ENCODE measurements at places on chromosomes 11 and 22.

- no peak for DNase-seq
Observed at GRCh38 chr22:49693416-49693815, 134.3 kb downstream of the BRD1 start.

- DNase-seq, result no peak
Observed at GRCh38 chr11:43919852-43920597, 22.4 kb upstream of the C11orf96 start.

GRCh38 chr11:122837528-122838346, 563 bp upstream of the CRTAM start:
- no peak for DNase-seq

- DNase-seq, result no peak
Observed at GRCh38 chr22:39773976-39774539, 119.5 kb downstream of the ENTHD1 start.

DNA sequence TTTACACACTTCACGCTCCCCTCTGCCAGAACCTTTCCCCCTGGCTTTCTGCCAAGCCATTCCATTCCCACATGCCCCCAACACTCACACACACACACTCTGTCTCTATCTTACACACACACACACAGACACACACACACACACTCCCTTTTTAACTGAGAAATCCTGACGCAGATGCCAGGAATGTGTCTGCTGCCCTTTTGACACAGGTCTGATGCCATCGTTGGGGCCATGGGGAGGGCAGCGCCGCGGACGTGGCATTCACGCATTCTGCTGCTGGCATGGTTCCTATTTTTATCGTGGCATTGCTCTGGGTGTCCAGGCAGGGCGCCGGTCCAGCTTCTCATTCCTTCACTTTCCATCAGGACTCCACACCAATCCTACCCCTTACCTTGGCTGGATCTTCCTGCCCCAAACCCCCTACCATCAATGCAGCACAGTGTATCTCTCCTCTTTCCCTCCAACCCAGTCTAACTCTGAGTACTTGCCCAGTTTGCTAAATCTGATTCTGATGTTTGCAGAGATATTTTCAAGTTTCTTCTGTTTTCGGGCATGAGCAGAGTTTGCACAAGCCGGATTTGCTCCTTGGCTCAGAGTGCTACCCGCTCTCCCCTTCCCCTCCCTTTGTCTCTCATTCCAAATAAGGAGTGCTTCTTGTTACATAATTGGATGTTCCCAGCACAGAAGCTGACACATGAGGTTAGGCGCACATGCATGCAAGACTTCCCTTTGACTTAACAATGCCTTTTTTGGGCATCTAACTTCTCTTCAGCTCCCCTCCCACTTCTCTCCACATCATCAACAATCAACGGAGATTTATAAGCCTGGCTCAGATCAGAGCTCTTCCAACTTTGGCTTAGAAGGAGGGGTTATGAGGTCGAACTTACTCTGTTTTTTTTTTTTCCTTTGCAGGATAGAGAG, 18.8 kb downstream of the SNX19 start:
- DNase-seq, result no peak

- DNase-seq, result no peak
Observed at GRCh38 chr11:47414685-47415070, 6.3 kb downstream of the SLC39A13 start.

GRCh38 chr11:45264839-45265515, 21.2 kb downstream of the SYT13 start:
- DNase-seq, result peak; percentile 51

DNA sequence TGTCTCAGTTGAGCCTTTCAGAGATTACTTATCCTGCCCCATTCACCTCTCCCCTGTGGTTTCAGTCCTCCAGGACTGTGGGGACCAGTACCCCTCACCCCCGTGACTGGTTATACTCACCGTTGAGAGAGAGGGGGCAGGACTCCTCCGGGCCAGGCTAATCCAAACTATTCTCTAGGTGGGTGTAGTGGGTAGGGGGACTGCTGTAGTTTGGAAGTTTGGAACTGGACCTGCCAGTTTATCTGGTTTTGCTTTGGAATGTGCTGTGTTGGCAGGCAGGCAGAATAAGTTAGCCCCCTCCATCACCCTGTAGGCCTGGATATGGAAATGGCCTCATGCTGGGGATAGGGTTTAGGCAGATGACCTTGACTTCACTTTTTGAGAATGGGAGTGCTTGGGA, 13.5 kb downstream of the TEAD1 start:
- DNase-seq, result no peak

DNA sequence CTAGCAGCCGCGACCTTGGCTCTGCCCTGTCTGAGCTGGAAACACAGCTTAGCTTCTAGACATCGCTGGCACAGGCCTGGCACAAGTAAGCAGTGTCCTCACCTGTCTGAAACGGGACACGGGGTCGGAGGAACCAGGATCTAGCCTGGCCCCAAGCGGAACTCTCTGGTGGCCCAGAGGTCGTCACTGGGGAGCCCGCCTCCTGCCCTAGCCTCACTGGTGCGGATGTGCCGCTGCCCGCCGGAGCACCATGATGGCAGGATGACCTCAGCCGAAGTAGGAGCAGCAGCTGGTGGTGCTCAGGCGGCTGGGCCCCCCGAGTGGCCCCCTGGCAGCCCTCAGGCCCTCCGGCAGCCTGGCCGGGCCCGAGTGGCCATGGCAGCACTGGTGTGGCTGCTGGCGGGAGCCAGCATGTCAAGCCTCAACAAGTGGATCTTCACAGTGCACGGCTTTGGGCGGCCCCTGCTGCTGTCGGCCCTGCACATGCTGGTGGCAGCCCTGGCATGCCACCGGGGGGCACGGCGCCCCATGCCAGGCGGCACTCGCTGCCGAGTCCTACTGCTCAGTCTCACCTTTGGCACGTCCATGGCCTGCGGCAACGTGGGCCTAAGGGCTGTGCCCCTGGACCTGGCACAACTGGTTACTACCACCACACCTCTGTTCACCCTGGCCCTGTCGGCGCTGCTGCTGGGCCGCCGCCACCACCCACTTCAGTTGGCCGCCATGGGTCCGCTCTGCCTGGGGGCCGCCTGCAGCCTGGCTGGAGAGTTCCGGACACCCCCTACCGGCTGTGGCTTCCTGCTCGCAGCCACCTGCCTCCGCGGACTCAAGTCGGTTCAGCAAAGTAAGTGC, 871 bp downstream of the SLC35E4 start:
- no peak for DNase-seq

- DNase-seq, result no peak
Observed at GRCh38 chr22:22746061-22746962, 101.9 kb downstream of the GGTLC2 start.

GRCh38 chr11:26698224-26698623, 23.6 kb downstream of the SLC5A12 start:
- no peak for DNase-seq

- no peak for DNase-seq
Observed at GRCh38 chr11:61477727-61478148, 30.8 kb upstream of the LRRC10B start.

DNA sequence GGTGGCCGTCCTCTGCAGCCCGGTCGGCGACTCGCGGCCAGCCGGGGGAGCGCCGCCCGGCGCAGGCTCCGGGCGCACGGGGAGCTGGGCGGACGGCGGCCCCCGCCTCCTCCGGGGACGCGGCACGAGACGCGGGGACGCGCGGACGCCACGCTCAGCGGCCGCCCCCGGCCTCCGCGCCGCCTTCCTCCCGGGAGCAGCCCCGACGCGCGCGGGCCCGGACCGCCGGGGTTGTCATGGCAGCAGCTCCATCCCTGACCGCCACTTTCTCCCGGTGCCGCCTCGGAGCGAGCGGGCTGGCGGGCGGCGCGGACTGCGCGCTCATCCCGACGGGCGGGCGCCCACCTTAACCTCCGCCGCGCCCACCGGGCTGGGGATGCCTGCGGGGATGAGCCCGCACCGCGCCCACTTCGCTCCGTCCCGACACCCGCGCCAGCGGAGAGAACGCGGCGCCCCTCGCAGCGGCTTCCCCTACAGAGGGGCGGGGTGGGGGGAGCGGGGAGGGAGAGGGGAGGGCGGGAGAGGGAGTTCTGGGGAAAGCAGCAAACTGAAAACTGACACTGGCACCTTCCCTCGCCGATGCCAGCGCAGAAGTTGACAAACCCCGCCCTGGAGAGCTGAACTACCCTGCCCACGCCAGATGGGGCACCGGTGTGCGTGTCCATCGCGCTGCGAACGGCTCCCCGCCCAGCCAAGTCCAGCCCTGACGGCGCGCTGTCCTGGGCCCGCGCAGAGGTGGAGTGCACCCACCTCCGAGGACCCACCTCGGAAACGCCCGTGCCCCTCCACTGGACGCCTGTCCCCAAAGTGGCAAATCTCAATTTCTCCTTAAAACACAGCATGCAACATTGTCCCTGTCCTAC, 588.4 kb downstream of the OPCML start:
- DNase-seq, result no peak

DNA sequence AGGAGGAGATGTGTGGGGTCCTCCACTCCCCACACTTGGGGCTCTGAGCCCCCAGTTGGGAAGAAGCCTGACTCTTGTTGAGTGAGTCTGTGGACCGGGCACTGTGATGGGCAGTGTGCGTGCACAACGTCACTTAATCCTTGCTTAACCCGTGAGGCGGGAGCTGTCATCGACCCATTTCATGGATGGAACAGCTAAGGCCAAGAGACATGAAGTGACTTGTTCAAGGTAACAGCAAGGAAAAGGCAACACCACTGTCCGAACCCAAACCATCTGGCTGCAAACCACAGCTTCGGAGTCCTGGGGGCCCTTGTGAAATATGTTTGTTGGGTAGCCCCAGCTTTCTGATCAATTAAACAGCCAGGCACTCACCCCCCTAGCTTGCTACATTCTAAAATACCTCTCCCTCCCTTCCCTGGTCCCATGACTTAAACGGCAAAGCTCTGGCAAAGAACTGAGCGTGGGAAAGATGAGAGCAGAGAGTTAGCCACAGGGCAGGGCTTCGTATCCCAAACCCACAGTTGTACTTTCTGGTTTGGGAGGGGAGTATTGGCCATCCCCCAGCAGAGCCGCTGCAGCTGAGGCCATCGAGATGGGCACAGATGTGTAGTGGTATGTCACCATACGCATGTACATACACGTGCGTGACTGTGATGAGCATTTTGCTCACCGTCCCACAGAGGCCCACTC, 26.3 kb downstream of the FADS2 start:
- no peak for DNase-seq

GRCh38 chr22:40088818-40089217, 88.9 kb upstream of the TNRC6B start:
- DNase-seq, result no peak

DNA sequence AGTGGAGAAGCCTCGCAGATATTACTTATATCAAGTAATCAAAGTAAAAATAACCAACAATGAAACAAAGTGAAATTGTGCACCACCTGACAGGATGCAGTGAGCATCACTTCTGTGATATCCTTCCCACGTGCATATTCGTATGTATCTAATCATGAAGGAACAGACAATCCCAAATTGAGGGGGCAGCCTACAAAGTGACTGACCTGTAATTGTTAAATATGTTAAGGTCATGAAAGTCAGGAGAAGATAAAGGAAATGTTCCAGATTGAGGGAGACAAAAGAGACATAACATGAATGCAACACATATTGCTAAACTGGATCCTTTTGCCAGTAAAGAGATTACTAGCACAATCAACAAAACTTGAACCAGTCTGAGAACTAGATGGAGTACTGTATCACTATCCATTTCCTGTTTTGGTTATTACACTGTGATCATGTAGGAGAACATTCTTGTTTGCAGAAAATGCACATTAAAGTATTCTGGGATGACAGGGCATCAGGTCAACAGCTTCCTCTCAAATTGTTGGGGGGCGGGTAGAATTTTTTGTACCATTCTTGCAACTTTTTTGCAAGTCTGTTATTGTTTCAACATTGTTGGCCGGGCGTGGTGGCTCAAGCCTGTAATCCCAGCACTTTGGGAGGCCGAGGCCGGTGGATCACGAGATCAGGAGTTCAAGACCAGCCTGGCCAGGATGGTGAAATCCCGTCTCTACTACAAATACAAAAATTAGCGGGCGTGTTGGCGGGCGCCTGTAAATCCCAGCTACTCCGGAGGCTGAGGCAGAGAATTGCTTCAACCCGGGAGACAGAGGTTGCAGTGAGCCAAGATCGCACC, 2.0 kb downstream of the SBF2 start:
- DNase-seq, result no peak

GRCh38 chr11:72665911-72666472, 8.2 kb downstream of the PDE2A start:
- no peak for DNase-seq

All from brain pericyte (primary cell).